DMS53 (cell line): ENCODE measurements at places on chromosomes 5 and 9.

DNA sequence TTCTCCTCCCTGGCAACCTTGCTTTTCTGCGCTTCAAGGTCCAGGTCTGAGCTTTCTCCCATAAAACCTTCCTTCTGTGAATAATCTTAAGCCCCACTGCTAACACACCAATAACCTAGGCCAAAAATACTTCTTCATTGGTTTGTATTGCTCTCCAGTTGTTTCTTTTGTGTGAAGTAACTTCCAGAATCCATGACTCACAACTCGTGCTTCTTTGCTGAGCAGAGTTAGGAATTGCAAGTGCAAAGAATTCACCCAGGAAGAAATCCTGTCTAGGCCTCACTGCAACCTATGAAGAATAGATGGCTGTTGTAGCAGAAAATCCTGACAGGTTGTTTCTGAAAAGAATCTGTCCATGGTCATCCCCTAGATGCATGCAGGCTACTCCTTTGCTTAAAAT lies 295.7 kb downstream of the MED10 start:
- DNase-seq, result no peak

GRCh38 chr5:109759306-109759705 lies 69.6 kb downstream of the MAN2A1 start:
- DNase-seq, result peak; percentile 11

DNA sequence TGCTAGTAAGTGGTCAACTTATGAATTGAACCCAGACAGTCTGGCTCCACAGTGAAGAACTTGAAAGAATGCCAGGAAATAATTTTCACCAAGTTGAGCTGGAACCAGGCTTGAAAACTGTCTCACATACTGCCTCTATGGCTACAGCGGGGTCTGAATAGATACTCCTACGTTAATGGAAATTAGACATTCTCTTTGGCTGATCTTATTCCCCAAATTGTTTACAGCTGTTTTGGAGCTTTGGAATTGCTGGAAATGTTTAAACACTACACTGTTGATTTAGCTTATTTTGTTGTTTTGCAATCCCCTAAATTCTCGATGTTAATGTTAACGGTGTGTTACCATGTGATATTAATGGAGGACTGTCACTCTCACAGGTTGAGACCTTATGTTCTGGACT lies 146.4 kb downstream of the FBXL7 start:
- no peak for DNase-seq

DNA sequence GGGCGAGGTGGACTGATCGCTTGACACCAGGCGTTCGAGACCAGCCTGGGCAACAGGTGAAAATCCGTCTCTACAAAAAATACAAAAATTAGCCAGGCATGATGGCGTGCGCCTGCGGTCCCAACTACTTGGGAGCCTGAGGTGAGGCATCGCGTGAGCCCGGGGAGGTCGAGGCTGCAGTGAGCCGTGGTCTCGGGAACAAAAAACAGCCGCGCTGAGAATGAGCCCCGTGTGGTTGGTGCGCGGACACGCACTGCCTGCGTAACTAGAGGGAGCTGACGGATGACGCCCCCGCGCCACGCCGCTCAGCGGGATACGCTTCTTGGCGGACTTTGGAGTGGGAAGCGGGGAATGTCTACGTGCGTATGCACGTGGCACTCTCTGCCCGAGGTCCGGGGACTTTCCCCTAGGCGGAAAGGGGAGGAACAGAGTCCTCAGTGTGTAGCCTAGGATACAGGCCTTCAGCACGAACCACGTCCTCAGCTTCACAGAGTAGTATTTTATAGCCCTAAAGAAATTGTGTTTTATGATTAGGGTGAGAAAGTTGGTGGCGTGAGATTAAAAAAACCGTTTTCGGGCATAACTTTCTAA lies at the start of gene RMRP:
Gene RMRP, minus strand, starts transcription at position 474 of the 591 bp plus-strand sequence.
- peak; percentile 99 for DNase-seq

GRCh38 chr5:50658246-50658645 lies 8.2 kb upstream of the PARP8 start:
- no peak for DNase-seq

DNA sequence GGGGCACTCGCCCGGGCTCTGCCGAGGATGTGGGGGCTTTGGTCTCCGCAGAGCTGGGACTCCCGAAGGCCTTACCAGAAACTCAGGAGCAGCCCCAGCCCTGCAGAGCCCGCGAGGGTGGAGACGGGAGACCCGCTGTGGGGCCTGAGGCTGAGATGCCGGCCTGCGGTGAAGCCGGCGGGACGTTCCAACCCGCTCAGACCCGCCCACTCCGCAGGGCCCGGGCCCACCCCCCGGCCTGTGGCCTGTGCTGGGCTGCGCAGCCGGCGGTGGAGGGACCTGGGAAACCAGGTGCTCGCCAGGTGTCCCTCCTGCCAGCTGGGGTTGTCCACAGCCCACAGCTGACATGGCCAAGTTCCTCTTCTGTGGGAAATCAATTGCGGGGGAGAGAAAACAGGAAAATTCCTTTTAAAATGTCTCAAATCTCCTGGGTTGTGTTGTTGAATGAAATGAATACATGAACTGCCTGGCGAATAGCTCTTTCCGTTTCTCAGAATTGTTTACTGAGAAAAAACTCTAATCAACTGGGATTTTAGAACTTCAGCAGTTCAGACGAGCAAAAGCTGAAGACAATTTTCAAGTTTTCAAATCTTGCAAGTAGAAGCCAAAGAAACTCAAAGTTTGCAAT lies 49.0 kb upstream of the IRX4 start:
- DNase-seq, result no peak

- no peak for DNase-seq
Observed at GRCh38 chr5:107404595-107405374, 266.0 kb downstream of the EFNA5 start.

DNA sequence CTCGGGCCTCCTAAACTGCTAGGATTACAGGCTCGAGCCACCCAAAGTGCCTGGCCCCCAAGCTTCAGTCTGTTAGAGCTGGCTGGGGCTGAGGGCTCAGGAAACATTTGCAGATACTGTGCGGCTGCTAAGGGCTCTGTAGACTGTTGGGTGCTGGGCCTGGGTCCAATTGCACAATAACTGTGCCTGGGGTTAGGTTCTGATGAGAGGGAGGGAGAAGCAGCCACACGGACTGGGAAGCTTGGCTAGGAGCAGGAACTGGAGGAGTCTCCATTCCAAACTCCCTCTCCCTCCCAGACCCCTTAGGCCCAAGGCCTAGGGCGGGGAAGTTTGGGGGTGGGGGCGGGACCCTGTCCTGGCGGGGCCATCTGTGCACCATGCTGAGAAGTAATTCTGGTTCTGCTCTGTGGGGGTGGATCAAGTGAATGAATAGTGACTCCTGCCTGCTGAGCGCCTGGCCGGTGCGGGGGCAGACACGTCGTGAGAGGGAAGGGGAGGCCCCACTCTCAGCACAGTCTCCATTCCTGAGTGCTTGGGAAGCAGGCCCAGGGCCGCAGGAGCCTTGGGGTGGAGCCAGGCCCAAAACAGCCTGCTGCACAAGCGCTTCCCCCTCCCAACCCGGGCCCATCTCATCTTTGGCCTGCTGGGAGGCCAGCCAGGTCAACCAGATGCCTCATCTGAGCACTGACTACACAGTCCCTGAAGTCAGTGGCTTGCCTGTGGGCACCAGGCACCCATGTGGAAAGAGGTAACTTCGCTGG lies 1.5 kb downstream of the ASS1 start:
- DNase-seq, result peak; percentile 43

GRCh38 chr5:108876451-108876850 lies 128.8 kb downstream of the FER start:
- no peak for DNase-seq

GRCh38 chr5:65722575-65723403 lies 784 bp downstream of the NLN start:
- DNase-seq, result peak; percentile 60

DNA sequence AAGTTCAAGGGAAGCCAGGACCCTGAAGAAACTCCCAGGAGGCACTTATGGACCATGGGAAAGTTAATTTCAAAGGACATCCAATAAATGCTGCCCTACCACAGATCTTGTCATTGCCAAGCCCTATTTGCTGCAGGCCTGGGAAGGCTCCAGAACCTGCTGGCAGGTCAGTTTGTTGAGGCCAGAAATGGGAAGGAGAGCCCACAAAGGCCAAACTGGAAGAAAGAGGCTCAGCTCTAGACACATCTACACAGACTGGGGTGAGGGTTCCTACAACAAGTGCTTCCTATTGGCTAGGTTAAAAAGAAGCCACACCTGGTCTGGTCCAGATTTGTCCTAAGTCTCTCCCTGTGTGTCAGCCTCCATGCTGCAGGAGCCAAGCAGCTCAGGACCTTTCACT lies 94.4 kb downstream of the SIL1 start:
- DNase-seq, result no peak
